ENCODE measurements at places on chromosomes 4 and X.

DNA sequence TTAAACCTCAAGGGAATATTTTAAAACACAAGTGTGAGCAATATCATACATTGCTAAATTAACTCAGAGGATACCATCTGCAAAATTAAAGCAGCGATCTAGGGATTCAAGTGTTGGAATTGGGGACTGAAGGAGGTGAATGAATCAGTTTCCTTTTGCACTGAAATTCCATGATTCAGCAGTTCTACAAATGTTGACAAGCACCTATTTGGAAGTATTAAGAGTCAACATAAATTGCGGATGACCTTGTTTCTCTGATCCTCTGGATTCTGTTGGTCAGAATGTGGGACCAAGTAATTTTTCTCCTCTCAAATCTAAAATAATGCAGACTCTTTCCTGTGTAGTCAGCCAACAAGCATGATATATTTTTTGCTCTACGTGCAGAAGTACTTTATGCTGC lies 78.8 kb downstream of the LDB2 start:
- no peak for DNase-seq

DNA sequence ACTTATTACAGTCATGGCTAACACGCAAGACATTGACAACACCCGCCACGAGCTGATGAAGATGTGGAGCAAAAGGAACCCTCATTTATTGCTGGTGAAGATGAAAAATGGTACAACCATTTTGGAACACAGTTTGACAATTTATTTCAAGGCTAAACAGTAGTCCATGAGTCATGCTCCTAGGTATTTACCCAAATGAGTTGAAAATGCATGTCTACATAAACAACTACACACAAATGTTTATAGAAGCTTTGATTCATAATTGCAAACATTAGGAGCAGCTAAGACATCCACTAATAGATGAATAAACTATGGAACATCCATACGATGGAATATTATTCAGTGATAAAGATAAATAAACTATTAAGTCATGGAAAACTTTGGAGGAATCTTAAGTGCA lies 580.1 kb downstream of the RAPGEF2 start:
- DNase-seq = no peak

DNA sequence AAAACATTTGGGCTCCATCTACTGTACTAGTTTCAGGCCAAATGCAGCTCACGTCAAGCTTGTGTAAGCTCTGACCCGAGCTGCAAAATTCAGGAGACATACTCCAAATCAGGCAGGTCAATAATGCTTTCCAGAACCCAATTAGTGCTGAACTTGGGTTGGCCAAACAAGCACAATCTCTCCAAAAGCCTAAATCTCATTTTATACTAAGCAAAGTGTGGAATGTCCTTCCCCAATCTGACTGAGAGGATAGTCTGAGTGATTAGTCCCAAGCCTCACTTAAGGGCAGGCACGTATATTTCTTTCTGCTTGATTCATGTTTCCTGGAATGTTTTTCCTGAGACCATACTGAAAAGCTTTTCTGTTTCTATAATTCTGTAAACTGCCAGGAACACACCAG lies 79.9 kb downstream of the NKX6-1 start:
- no peak for DNase-seq

GRCh38 chr4:22471999-22472461 lies 43.8 kb downstream of the ADGRA3 start:
- no peak for DNase-seq

DNA sequence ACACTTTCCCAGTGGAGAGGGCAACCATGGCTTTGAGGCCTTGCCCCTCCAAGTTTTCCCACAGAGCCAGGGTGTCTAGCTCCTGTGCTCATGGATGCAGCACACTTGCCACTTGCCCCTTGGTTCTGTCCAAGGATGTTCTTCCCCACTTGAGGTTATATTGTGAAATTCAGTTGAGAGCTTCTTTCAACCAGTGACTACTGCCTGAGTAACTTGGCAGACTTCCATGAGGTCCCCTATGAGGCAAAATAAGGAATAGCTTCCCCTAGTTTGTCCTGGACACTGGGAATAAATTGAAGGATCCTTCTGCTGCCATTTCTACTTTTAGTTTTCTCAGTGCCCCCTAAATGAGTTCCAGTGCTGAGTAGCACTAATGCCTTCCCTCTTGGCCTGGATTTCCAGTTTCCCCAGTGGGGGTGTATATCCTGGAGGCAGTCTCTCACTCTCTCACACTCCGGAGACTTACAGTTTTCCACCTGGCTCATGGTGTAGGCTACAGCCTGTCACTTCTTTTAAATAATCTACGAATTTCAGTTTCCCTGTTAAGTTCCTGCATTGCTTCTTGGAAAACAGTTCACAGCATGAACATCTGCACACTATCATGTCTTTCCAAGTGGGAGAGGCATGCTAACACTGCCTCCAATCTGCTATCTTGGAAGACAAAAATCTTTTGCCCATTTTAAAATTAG lies 36.4 kb upstream of the ADH4 start:
- DNase-seq = no peak

DNA sequence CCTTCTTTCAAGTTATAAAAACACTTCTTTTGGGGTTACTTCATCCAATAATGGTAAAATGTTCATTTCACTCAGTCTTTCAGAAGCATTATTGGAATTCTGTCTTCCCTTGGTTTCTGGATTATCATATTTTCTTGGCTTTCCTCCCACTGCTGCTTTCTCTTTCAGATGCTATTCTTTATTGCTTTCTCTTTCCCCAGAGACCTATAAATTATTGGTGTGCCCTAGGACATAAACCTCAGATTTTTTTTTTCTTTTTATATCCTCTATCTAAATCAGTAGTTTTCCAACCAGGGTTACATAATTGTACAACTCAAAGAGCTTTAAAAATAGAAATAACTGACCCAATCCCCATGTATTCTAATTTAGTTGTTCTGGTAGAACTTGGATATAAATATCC lies 1005.5 kb downstream of the ARAP2 start:
- no peak for DNase-seq

- no peak for DNase-seq
Measured at GRCh38 chr4:10690185-10690907, 5.8 kb upstream of the CLNK start.

Measured in CD4-positive, alpha-beta T cell treated with Interferon alpha-2 for 1 hour (primary cell).